Fibroblast of the aortic adventitia (primary cell): ENCODE measurements at places on chromosomes 12 and 14. TPM values are rescaled to one million over a fixed set of nuclear protein-coding genes. Genes with fewer than 3 reads are reported as not detected.

The ZC2HC1C gene
- total RNA-seq: 0.90 and 1.6 TPM in 2 replicates

The KRT6C gene
- not detected in 2 replicates for total RNA-seq

The GPHB5 gene
- total RNA-seq: not detected in 2 replicates

The AGAP2 gene
- 0.25 and 0.27 TPM in 2 replicates for total RNA-seq

The GPATCH2L gene
- total RNA-seq: 47.9 and 57.6 TPM in 2 replicates

The MVK gene
- total RNA-seq: 9.7 and 100 TPM in 2 replicates

The PTPN6 gene
- total RNA-seq: not detected in 2 replicates

The NKX2-1 gene
- total RNA-seq: not detected in 2 replicates

The GARIN6 gene
- total RNA-seq: not detected in 2 replicates

The IGF1 gene
- 0.63 and 6.1 TPM in 2 replicates for total RNA-seq

The CCND2 gene
- total RNA-seq: 22.5 and 57.6 TPM in 2 replicates

The SLC38A4 gene
- 1.6 and 4.6 TPM in 2 replicates for total RNA-seq
